ENCODE measurements at places on chromosomes 3 and 15.
A peak's percentile ranks its signal among the peaks of the same experiment; 100 is the strongest.

- no peak for DNase-seq
These were observed 19.4 kb upstream of the ADAMTS7 start for GRCh38 chr15:78830514-78831228.

- DNase-seq = no peak
These were observed 275.4 kb downstream of the NEK10 start for GRCh38 chr3:27093771-27094170.

- DNase-seq = peak; percentile 4
These were observed 71.5 kb downstream of the CERS3 start for GRCh38 chr15:100457201-100457600.

DNA sequence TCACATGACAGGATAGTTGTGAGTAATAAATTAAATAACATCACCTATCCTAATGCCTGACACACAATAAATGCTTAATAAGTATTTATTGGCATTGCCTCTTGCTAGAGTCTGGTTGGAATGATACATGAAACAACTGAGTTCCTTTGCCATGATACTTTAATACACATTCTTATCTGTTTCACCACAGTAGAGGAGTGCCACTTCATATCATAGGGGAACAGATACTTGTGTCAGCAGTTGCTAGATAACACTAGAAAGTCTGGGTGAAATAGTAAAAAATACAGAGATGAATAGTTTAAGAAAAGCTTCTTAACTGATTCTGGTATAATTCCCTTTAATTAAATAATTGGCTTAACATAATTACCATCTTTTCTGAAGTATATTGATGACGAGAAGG lies 380.0 kb upstream of the GOLIM4 start:
- DNase-seq = no peak

DNA sequence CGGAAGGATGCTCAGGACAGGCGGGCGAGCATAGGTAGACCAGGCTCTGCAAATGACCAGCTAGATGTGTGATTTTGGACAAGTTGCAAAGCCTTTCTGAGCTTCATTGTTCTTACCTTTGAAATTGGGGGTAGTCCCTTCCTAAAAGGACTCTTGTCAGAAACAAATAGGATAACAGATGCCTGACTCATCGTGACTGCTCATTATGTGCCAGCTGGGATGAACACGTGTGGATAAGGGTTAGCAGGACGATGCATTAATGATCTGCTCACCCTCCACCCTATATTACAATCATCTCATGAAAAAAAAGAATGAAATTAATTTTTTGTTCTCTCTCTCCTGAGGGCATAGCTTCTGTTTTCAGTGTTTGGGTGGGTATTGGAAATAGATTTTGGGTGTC lies 223.4 kb downstream of the NR2F2 start:
- no peak for DNase-seq

- DNase-seq = peak; percentile 59
These were observed 69.1 kb downstream of the MAGEF1 start for GRCh38 chr3:184642631-184643285.

GRCh38 chr3:169215461-169216352 lies 447.8 kb downstream of the MECOM start:
- DNase-seq = peak; percentile 90

DNA sequence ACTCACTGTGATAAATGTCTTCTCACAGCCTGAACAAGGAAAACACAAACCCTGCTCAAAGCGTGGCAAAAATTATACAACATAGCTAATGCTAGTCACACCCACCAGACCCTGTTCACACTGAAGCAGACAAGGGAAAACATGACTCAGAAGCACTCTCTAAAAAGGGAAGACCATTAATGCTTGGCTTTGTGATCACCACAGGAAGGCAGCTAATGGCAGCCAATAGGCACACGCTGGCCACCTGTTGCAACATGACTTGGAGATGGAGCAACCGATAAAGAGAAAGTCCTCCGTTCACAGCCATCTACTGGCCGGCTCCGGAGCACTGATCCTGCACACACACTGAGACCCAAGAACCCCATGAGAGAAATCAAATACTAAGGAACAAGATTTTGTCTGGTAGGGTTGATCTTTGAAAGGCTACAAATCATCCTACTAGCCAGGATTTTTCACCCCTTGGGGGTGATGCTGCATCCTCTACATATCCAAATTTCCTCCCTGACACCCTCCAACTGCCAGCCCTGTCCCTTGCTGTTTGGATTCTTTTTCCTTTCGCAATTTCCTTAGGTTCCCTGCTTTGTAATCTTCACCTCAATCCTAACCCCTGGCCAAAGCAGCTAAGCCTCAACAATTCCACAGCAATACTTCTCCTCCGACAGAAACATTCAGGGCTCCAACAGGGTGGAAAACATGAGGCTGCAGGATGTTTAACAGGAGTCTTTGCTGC lies 3.2 kb downstream of the ZXDC start:
- DNase-seq = peak; percentile 39

DNA sequence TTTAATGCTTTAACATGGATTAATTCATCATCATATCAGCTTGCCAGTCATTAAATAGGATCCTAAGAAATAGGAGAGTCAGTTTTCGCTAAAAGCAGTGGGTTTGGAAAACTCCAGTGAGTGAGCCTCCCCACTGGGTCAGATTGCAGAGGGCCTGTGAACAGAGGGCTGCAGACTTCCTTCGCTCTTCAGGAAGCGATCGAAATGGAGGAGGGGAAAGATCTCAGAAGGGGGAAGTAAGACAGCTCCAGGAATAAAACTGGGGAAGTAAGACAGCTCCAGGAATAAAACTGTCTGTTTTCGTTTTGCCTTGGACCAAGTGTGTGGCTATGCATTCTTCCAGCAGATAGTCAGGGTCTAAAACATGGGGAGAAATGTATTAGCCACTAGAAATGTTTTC lies 124.8 kb upstream of the C15orf61 start:
- DNase-seq = no peak

- DNase-seq = no peak
These were observed 672 bp upstream of the KY start for GRCh38 chr3:134651347-134652041.

DNA sequence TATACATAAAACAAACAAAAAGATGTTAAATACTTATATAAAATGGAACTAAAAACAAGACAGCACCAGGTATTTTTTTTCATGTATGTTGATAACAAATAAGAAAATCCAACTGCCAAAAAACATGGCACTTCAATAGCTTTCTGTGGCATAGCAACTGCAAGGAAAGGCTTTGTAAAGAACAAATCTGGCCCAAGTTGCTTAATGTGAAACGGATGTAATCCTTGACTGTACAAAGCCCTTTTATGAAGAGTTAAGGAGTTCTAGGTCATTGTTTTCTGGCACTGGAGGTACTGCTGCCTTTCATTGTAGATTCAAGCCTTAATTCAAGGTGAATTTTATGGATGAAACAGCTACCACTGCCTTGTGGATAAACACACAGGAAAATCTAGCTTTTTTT lies 68.8 kb upstream of the SLC12A8 start:
- peak; percentile 64 for DNase-seq

DNA sequence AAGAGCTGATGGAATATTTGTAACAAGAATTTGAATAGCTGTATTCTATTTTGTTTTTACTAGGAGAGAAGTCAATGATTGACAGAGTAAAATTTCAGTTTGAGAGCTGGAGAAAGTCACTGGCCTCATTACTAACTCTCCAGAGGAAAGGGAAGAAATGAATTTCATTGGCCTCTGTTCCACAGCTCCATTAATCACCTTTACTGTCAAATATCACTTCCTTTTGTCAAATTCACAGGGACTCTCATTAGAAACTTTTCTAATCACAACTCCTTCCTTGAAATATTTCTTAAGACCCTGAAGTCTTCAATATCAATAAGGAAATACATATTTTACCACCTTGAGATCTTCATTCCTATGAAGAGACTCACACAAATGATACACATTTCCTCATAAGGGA lies 379.9 kb upstream of the RASGRP1 start:
- DNase-seq = no peak

DNA sequence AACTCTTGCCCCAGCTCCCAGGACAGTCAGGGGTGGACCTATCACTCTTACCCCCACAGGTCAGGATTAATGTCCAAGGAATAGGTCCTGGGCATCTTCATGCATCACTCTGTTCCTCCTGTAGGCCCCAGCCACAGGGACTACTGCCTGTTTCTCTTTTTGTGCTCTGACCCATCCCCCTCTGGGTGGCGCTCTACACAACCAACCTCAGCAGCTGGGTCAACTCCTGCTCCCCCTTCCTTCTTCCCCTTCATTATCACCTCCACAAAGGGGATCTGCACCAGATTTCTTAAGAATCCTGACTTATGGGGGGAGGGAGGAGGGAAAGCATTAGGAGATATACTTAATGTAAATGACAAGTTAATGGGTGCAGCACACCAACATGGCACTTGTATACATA lies 12.2 kb upstream of the TRANK1 start:
- DNase-seq = no peak

DNA sequence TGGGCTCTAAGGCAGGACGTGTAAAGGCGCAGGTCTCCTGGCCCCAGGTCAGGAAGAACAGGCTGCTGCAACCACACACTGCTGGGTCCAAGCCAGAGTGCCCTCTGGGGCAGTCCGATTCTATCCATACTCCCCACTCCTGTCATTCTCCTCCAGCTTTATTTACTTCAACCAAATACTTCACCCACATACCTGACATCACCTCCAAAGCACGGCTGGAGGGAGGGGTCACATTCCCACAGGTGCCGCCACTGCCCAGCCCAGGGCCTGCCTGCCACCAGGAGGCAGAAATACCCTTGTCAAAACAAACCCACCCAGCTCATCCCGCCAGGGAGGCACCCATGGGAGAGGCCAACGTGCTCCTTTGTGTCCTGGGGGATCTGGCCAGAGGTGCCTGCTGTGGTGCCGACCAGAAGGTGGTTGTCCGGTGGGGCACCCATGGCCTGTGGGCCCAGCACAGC lies 100.4 kb downstream of the DAPK2 start:
- no peak for DNase-seq

GRCh38 chr3:143188881-143189280 lies 69.3 kb downstream of the CHST2 start:
- DNase-seq = no peak

DNA sequence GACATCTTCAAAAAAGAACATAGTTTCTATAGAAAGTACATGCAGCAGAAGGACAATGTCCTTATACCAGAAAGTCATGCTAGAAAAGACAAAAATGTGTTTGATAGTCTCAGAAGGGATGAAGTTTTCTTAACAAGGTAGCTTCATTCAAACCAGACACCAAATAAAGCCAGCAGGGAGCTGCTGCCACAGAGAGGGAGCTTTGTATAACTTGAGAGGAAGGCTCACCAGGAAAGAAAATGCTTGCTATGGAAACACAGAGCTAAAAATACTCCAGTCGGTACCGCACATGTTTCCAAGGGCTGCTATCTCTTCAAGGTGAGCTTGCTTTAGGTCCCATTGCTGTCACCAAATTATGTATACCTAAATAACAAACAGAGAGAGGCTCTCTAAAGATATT lies 1074.8 kb upstream of the ALCAM start:
- DNase-seq = peak; percentile 61

DNA sequence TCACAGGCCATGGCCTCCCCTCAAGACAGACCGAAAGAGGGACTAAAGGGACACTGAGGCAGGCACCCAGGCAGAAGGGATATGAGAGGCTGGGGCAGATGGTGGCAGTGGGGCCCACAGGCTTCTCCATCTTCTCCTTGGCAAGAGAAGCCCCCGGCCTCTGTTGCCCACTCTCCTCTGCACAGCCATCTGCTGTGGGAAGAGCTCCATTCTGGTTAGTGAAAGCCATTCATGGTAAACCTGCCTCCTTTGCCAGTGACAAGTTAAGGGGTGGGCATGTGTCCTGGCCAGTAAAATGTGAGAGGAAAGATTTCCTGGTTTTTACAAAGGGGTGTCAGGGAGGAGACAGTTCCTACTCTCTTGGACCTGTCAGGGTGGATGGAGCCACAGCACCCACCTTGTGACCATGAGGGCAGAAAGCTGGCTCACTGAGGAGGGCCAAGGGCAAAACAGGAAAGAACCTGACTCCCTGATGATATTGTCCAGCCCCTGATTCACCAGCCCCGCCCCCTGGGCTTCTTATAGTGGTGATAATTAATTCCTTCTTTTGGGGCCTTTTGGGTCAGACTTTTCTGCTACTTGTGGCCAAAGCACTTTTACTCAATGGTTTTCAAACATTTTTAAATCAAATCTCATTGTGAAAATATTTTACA lies 130.4 kb upstream of the SMAD3 start:
- DNase-seq = no peak

DNA sequence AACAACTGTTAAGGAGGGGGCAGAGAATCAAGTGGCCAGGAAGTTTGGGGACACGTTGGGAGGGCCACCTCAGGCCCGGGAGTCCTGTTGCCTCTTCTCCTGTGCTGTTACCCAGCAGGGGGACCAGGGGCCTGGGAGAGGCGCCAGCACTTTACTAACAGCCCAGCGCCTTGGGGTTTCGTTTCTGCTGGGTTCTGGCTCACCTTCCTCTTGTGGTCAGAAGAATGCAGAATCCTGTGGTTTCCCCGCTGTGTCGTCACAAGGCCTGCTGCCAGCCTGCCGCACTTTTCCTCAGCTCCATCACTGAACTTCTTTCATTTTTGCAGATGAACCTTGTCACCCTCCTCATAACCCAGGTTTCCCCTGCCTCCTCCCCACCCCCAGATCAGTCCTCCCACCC lies 67.7 kb downstream of the SLC30A4 start:
- no peak for DNase-seq

DNA sequence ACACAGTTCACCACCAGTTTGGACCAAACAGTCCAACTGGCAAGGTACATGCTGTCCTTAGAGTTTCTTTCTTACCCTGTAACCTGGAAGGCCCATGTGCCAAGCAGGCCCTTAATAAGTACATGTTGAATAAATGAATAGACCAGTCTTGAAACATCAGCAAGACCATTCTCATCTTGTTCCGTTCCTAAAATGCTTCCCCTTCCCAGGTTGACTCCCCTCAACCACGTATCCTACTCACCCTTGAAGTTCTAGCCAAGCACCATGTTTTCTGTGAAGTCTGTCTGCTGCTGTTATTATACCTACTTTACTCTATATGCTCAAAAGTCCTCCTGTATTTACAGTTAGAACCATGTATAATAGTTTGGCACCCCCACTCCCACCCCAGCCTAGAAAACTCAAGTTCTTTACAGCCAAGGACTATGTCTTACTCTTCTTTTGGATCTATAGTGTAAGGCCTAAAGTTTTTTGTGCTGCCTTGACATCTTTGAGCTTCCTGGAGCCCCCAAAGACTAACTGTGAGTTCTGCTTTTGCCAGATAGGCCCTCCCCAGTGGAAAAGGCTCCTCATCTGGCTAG lies 49.2 kb upstream of the SSR3 start:
- no peak for DNase-seq

- no peak for DNase-seq
These were observed 184.4 kb upstream of the LPP start for GRCh38 chr3:187969581-187969950.

Measured in brain (organoid and tissue), 16 donors.